Hypothalamus (tissue), 51 donors: ENCODE measurements at places on chromosomes 7 and 10.

DNA sequence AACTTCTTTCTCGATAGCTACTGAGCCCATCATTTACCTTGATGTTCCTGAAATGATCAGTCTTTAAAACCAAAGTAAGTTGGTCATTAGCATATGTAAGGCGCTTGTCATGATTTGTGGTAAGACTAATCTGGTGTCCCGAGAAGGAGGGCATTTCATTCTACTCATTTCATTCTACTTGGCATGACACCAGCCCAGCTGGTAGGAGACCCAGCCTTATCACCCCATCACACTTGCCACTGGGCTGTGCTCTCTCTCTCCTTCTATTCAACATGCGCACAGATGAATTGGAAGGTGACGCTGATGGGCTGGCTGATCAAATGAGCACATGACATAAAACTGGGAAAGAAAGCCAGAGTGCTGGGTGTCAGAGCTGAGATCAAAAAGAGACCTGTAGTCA, 65.7 kb downstream of the CRTAC1 start:
- DNase-seq: no peak

DNA sequence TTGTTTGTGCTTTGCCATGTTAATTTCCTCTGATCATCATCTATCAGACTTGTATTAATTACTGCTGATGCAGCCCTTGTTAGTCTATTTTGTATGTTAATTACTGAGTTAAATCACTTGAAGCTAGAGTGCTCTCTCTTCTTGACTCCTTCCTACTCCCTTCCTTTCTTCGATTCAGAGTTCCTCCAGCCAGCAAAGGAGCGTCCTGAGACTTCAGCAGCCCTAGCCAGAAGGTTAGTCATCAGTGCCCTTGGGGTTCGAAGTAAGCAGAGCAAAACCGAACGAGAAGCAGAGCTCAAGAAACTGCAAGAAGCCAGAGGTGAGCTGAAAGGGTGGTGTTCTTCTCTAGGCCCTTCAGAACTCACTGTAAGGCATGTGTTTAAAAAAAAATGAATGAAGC, 32.1 kb downstream of the LOXL4 start:
- DNase-seq: no peak

GRCh38 chr10:132167976-132168375, 18.8 kb upstream of the DPYSL4 start:
- DNase-seq: no peak

GRCh38 chr7:73442903-73443500, 9.4 kb downstream of the FZD9 start:
- no peak for DNase-seq

DNA sequence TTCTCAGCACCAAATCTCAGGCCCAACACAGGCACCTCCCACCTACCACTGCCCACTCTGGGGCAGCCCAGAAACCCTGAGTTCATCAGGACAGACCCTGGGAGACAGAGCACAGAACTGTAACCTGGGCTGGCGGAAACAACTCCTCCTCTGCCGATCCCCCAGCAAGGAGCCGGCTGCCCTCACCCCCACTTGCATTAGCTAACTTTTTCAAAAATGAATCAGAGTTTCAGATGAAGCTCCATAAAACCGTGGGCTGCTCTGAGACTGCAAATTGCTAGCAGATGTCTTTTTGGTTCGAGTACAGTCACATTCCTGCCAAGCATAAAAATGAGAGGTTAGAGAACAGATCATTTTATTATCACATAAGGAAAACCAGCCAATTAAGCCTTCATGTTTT, 93.4 kb upstream of the PARD3 start:
- no peak for DNase-seq

- DNase-seq: no peak
Measured at GRCh38 chr7:84232646-84233045, 38.1 kb upstream of the SEMA3A start.

- no peak for DNase-seq
Measured at GRCh38 chr10:62233356-62234076, 35.1 kb downstream of the RTKN2 start.

- no peak for DNase-seq
Measured at GRCh38 chr10:20892796-20893195, 4.3 kb downstream of the NEBL start.

DNA sequence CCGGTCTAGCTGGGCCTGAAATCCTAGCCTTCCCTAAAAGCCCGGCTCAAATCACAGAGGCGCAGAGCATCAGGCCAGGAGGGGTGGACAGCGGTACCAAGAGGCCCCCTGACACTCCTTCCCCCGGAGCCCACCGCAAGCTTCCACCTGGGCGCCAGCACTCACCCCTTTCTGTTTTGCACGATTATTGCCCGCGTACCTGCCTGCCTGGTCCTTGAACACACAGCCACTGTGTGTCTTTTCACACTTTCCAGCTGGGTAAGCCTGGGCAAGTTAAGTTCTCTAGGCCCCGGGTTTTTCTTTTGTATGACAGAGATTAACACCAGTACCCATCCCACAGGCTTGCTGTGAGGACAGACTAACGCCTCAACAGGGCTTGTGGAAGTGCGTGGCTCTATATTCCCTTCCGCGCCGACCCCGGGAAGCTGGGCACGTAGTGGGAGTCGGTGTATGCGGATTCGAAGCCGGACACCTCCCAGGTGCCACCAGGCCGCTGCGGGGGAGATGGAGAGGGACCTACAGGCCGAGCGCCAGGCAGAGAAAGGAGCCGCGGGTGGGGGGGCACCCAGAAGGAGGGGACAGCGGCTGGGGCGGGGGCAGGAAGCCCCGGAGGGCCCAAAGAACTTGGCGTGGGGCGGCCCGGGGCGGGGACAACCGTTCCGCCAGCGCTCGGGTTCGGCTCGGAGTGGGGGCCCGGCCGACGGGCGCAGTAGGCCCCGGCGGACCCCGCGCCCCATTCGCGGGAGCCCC, 792 bp downstream of the ZNF746 start:
- DNase-seq: peak; percentile 14
